ENCODE measurements at places on chromosomes 16 and 17.

DNA sequence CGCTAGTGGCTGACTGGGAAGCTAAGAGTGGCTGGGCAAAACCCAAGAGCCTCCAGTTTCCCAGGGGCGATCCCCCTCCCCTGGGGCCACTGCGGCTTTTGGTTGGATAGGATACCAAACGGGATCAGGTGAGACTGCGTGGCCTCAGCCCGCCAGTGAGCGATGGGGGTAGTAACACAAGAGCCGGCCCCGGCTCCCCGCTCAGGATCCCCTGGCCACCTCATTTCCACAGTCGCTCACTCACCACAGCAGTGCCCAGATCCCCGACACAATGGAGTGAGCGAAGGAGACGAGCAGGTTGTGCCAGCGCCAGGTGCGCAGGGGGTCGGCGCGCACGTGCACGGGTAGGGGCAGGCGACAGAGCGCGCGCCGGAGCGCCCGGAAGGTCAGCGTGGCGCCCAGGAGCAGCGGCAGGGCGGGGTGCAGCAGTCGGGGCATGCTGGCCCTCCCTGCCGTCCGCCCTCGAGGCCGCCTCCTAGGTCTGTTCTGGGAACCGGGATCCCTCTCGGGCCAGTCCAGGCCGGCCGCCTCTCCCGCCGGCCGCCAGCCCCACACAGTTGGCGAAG lies 290 bp downstream of the TLCD1 start:
- DNase-seq = peak; percentile 70

- no peak for DNase-seq
These were observed 6.3 kb downstream of the C17orf75 start for GRCh38 chr17:32335687-32336086.

DNA sequence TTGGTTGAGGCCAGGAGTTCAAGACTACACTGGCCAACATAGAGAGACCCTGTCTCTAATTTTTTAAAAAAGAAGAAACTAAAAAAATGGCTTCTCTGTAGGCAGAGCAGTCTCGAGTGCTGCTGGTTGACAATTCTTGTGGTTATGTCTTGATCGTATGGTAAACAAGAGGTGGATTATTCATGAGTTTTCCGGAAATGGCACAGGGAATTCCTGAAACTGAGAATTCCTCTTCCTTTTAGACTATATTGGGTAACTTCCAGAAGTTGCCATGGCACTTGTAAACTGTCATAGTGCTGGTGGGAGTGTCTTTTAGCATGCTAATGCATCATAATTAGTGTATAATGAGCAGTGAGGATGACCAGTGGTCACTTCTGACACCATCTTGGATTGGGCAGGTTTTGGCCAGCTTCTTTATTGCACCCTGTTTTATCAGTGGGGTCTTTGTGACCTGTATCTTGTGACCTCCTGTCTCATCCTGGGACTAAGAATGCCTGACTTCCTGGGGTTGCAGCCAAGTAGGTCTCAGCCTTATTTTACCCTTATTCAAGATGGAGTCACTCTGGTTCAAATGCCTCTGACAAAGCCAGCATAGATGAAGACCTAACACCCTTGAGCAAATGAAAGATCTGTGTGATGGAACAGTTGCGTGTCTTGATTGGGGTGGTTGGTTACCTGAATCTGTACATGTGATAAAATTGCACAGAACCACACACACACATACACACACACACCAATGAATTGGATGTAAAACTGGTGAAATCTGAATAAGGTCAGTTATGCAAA lies 30.2 kb downstream of the BMERB1 start:
- DNase-seq = no peak

- no peak for DNase-seq
These were observed 164.0 kb downstream of the VPS53 start for GRCh38 chr17:550463-551180.

All from NCI-H1092 (cell line).